Femur (tissue), 1 donor: ENCODE measurements at places on chromosomes 4 and X.

DNA sequence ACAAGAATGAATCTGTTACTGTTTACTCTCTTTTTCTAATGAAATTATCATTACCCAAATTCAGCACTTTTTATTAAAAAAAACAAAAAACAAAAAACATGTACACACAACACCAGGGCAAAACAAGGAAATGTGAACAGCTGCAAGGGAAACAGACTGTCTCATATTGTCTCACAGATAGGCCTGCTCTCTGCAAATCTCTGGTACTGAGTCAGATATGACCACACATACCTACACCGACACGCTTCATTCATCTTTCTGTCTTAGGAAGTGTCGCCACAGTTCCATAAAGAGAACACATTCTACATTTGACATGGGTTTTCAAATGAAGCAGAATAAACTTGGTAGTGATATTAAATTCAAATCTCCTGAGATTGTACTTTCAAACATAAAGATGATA, 92.2 kb upstream of the GPR34 start:
- no peak for DNase-seq

GRCh38 chr4:53924333-53925049, 139.9 kb downstream of the CHIC2 start:
- DNase-seq, result no peak

DNA sequence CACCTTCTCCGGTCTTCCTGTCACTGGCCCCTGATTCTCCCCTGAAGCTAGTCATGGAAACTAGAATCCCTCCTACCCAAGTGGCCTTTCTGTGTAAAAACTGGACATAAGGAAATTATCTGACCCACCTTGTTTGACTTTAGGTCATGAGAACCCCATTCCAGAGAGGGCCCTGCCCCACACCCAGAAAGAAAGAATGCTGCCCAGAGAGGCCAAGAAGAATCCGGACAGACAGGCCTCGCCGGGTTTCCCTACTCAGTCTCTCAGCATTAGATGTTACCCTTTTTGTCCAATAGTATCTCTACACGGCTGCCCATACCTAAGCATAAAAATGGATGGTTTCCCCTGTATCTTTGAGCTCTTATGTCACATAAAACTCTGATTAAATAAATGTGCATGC, 83.3 kb upstream of the HELT start:
- no peak for DNase-seq

GRCh38 chr4:139940600-139940999, 213.4 kb downstream of the MAML3 start:
- no peak for DNase-seq

- no peak for DNase-seq
Measured at GRCh38 chr4:161856711-161857326, 307.0 kb downstream of the FSTL5 start.

- no peak for DNase-seq
Measured at GRCh38 chr4:54499308-54500074, 158.3 kb upstream of the KIT start.

- DNase-seq, result no peak
Measured at GRCh38 chr4:137630252-137630651, 98.0 kb upstream of the PCDH18 start.

- no peak for DNase-seq
Measured at GRCh38 chrX:15376956-15377355, 7.3 kb downstream of the VEGFD start.

DNA sequence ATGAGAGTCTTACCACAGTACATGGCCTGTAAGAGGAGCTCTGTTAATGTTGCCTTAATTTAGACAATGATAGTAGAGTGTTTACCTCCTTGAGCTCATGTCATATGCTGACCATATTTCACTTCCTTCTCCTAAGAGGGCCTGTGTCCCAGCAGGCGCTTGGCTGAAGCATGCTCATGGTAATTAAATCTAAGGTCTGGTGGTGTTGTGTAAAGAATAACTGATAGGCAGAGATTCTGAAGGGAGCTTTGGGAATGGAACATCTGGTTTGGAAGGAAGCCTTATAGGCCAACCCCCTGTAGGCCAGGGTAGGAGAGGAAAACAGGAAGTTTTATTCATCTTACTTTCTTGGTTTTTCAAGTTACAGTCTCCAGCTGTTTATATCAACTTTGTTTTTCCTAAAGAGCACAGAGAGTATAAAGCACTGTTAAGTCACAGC, 300.2 kb downstream of the USP46 start:
- peak; percentile 37 for DNase-seq

DNA sequence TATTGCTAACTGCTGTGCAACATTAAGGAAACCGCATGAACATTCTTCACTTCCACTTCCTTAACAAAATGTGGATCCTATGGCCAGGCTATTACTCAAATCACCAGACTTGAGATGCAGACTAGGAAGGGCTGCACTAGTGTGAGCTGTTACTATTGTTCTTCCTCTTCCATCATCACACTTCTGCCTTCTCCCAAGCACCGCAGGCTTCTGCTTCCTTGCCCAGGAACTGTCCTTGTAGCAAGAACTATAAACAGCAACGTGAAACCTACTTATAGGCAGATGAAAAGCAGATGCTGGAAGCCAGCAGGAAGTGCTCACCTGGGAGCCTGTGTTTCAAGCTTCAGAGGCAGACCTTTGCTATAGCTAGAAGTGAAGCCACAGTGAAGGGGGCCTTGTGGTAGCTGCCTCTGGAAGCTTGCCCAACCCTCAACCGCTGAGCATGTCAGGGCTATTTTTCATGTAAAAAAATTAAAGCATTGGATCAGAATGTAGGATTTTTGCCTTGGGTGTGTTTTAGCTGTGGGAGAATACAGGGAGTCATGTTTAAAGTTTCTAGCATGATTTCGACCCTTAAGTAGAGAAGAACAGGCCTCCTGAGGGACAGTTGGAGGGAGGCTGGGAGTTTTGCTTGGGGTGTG, 43.9 kb downstream of the CLNK start:
- DNase-seq, result peak; percentile 31

DNA sequence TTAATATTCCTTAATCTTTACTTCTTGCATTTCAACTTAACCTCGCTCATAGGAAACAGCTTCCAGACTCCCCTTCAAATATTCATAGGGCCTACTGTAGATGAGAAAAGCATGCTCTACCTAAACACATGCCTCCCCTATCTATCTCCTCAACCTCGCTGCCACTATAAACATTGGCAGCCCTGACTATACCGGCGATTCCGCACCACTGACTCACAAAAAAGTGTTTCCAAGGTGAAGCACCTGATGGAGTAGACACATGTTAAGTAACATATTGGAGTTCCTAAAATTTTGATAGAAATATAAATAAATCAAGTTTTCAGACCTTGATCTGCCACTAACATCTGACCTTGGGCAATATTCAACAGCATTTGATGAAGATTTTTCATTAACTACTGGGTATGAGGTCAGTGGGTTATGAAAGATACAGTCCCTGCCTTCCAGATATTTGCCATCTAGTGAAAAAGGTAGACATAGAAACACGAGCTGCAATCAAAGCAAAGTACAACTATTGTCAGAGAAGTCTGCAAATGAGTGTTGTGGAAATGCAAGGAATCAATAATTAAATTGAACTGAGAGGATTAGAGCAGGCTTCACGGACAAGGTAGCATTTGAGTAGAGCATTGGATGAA, 184.2 kb downstream of the MAML3 start:
- no peak for DNase-seq

DNA sequence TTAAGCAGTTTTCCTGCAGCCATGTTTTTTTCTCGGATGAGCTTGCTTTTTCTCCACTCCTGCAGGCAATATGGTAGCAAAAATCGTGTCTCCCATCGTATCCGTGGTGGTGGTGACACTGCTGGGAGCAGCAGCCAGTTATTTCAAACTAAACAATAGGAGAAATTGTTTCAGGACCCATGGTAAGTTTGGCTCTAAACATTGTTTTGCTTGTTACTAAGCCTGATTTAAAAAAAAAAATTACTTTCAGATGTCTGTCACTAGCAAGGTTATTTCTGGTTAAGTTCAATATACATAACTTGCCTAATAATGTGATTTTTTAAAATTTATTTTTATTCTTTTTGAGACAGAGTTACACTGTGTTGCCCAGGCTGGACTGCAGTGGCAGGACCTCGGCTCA, 17.5 kb upstream of the GYG2 start:
- DNase-seq, result no peak

DNA sequence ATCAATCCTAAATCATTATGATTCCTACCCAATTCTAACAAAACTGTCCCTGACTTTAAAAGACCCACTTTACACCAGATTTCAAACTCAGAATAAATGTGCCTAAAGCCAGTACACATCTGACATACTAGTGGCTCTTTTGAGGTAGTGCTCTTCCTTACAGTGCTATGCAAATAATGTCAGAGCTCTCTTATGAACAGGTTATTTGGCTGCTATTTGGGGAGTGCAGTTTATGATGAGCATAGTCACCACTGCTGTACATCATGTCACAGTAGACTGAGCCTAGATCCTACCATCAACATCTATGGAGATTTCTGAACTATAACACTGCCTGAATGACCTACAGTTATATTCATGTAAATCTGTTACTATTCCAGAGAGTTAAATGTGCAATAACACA, 50.4 kb upstream of the PAGE5 start:
- DNase-seq, result no peak

- no peak for DNase-seq
Measured at GRCh38 chr4:3784454-3785291, 18.5 kb downstream of the ADRA2C start.

GRCh38 chr4:175916626-175917351, 104.7 kb upstream of the GPM6A start:
- no peak for DNase-seq

- no peak for DNase-seq
Measured at GRCh38 chr4:110905367-110905766, 282.5 kb upstream of the PITX2 start.

- DNase-seq, result no peak
Measured at GRCh38 chrX:14875624-14876023, 2.4 kb downstream of the MOSPD2 start.

GRCh38 chrX:9855561-9856283, 69.5 kb downstream of the SHROOM2 start:
- no peak for DNase-seq

DNA sequence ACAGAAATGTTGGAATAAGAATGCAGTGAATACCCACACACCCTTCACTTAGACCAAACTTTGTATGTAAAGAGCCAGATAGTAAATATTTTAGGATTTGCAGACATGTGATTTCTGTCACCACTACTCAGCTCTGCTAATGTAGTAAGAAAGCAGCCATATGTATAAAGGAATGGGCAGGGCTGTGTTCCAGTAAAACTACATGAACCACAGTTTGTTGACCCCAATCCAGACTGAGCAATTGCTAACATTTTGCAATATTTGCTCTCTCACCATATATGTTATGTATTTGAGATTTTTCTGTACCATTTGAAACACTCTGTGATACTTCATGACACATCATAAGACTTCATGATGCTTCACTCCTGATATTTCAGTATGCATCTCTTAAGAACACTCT, 32.0 kb upstream of the TBC1D1 start:
- no peak for DNase-seq

DNA sequence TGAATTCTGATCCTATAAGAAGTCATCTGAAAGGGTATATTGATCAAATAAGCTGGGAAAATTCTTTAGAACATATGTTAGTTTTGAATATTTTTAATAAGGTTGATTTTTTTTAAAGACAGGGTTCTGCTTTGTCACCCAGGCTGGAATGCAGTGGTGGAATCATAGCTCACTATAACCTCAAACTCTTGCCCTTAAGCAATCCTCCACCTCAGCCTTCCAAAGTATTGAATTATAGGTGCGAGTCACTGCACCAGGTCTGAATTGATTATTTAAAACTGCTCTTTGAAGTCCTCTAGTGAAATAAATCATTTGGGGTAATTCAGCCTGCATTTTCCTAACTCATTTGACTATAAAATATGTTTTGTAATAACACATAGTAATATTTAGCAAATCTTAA, 812.3 kb downstream of the PDHA2 start:
- no peak for DNase-seq

DNA sequence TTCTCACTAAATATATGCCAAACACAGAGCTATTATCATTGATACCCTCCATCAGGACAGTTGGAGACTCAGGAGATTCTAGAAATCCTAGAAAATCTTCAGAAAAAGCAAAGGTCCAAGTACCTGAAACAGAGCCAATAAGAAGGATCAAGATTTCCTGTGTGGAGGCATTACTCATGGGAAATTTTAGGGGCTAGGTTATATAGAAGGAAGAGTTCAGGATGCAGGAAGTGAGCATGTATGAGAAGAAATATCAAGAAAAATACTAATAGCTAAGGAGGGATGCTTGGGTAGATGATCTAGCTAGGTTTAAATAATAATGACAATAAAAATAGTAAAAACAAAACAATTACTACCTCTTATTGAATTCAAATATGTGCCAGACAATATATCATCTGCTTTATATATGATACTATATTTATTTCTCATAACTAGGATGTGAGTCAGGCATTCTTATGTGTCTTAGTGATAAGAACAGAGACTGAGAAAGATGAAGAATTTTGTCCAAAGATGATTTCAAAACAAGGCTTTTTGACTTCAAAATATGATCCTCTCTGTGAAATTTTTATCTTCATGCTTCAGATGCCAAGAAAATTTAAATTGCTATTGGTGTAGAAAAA, 66.4 kb upstream of the HHIP start:
- DNase-seq, result no peak

GRCh38 chrX:40267334-40268187, 169.8 kb upstream of the BCOR start:
- peak; percentile 43 for DNase-seq

DNA sequence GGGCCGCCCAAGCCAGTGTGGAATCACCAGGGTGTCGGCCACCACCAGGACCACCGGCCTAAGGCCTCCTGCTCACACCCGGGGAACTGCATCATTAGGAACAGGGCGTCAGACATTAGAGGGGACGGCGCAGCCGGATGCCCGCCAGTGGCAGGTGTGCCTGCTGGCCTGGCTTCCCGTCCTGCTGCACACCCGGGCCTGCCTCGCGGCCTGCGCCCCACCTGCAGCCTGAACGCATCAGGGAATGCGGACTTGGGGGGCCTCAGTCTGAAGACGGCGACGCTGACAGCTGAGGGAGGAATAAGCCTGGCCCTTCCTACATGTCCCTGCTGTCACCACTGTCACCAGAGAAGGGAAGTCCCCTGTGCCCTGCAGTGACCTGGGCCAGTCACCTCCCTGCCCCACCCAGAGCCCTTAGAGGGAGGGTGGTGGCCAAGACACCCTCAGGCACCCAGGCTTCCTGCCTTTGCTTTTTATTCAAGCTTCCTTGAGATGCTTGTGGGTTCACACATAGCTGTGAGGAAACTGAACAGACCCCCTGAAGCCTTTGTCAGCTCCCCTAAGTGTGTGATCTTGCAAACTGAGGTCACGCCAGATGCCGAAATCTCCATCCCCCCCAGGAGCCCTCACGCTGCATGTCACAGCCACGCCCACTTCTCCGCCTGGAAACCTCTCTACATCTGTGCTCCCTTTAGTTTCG, 3.2 kb downstream of the DGKQ start:
- DNase-seq, result no peak

- DNase-seq, result no peak
Measured at GRCh38 chrX:149346306-149346705, 158.8 kb downstream of the IDS start.
